ENCODE measurements at places on chromosomes 4 and X. TPM values are rescaled to one million over a fixed set of nuclear protein-coding genes. Genes with fewer than 3 reads are reported as not detected.
A peak's percentile ranks its signal among the peaks of the same experiment; 100 is the strongest.

IGFBP7 gene
- 1,706 TPM for total RNA-seq

DNA sequence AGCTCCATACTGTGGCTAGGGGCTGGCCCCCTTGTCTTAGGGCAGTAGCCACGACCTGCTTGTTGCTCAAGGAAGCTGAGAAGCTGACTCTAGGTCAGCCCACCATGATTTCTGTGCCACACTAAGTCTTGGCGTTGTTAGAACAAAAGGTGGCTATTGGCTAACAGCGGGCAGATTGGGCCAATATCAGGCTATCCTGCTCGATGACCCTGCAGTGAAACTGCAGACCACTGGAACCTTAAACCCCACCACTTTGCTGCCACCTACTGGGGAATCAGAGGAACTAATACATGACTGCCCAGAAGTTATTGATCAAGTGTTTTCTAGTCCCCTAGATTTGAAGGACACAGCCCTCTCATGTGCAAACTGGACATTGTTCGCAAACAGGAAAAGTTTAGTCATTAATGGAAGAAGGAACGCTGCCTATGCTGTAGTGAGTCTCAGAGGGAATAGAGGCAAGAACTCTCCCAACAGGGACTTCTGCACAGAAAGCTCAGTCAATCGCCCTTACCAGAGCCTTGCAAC lies 17.0 kb upstream of the PAPSS1 start:
- peak; percentile 74 for DNase-seq

GRCh38 chr4:19473569-19473968 lies 778.1 kb upstream of the SLIT2 start:
- no peak for DNase-seq

USP46 gene
- total RNA-seq, result 7.8 TPM

PRRG1 gene
- 14.2 TPM for total RNA-seq
